Non-pigmented ciliary epithelial cell (primary cell): ENCODE measurements at places on chromosomes 5 and 9.

GRCh38 chr9:125620216-125620615 lies 86.8 kb downstream of the MAPKAP1 start:
- DNase-seq, result no peak

DNA sequence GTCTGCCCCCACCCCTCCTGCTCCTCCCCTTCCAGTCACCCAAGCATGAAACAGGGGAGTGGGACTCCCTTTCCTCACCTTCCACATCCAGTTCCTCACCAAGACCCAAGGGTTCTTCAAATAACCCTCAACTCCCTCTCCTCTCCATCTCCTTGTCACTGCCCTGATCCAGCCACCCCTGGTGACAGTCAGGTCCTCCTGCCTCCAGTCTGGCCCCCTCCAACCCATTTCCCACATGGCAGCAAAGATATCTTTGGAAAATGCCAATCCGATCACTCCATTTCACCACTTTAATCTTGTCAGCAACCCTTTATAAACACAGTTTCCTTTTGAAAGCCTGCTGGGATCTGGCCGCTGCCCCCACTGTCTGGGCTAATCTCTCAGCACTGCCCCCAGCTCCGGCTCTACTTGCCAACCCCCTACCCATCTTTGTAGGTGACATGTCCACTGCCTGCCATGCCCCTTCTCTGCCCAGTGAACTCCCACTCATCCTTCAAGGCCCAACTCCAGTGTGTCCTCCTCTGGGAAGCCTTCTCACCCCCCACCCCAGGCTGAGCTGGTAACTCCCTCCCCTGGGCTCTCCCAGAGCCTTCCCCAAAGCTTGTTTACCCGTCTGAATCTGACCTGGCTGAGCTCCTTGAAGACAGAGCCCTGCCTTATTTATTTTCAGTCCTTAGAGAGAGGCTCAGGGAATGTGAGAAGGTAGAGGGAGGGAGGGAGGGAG lies 781 bp upstream of the MYOZ3 start:
- DNase-seq, result no peak

- DNase-seq, result no peak
Observed at GRCh38 chr5:124515497-124516245, 230.8 kb downstream of the ZNF608 start.

DNA sequence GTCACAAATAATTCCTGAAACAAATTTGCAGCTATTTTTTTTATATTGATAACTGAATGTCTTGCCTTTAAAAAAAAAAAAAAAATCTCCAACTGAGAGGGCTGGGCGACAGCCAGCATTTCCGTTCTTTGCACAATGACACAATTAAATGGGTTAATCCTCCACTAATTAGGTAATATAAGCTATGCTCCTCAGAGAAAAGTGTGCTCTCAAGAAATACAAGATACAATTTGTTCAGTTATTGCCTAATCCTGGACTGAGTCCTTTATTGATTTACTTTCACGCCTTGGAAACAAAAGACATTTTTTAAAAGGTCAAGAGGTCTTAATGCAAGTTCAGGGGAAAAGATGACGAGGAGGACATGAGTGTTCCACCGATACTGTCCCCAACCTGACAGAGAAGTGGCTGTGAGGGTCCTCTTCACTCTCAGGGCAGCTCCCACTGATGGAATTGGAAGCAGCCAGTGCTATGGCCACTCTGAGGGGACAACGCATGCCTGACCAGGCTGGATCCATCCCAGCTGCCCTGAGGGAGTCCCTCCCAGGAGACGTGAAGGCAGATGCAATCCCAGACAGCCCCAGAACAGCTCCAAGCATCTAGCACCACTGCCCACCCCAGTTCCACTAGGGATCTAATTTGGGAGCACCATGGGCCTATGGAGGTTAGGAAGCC lies 220.7 kb downstream of the GNA14 start:
- DNase-seq, result no peak

GRCh38 chr9:93589688-93590087 lies 13.3 kb downstream of the PHF2 start:
- no peak for DNase-seq

DNA sequence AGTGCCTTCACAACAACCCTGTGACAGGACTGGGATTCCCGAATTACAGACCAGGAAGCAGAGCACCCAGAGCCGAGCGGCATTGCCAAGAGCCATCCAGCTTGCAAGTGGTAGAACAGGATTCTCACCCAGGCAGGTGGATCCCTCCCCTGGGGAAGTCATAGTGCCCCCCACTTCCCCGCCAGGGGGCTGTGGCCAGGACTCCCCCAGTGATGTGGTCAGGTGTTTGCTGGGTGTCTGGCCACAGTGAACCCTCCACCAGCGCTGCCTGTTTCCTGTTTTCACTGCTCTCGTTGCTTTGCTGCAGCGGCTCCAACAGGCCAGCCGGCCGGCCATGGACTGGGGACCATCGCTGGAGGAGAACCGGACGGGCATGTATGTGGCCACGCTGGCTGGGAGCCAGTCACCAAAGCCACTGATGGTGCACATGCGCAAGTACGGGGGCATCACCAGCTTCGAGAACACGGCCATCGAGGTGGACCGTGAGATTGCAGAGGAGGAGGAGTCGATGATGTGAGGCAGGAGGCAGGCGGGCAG lies 19.3 kb downstream of the SLC6A7 start:
- DNase-seq, result no peak
